Activated CD4-positive, alpha-beta memory T cell treated with anti-CD3 and anti-CD28 coated beads, Interleukin-2, amount 10 ng/mL, durations not matched to agents 7 days and 5 days (primary cell): ENCODE measurements at places on chromosomes 4 and X. TPM values are rescaled to one million over a fixed set of nuclear protein-coding genes. Genes with fewer than 3 reads are reported as not detected.

Gene USP17L11
- total RNA-seq: not detected

Gene GPRASP2
- 0.23 TPM for total RNA-seq

GRCh38 chrX:101507372-101507771 lies 22.1 kb downstream of the ARMCX4 start:
- DNase-seq: no peak

DNA sequence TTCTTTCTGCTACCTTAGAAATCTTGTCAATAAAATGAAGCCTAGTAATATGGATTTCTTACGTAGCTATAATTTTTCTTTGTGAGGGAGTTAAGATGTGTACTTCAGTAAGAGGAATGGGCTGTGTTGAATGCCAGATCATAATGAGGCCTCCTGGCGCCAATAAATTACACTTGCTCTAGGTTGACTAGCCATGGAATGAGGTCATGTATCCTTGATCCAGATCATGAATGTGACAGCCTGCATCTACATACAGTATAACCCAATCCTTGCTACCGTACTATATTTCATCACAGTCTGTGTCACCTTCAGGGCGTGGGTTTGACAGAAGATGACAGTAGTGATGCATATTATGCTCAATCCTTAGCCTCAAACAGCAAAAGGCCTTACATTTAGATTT lies 36.2 kb downstream of the NHS start:
- DNase-seq: no peak

DNA sequence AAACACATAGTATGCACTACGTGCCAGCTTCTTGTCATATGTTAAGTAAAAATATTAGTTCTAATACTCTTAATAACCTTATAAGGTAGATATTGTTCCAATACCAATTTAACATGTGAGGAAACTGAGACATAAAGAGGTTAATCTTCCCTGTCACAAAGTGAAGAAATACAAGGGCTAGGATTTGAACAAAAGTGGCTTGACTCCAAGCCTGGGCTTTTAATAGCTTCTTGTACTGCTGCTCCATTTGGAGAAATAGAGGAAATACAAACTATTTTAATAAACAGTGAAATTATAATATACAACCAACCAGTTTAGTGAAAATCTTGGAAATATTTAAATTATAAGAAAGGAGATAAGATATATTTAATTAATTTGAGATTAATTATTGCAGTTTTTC lies 33.2 kb downstream of the TLL1 start:
- DNase-seq: no peak

DNA sequence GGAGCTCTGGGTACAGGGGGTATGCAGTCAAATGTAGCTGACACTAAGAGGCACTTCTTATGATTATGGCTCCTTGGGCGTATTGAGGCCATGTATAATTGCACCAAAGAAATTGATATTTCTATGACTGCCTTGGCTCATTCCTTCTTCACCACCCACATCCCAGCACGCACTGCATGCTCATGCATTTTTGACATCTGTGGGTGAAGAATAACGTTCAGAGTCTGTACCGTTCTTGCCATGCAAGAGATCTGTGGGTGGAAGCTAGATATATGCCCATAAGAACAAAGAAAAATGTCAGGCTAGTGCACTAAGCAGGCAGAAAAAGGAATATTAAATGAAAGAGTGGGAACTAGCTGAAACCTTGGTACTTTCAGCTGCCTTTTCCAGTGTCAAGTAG lies 93.4 kb downstream of the EMCN start:
- DNase-seq: no peak

GRCh38 chr4:26048950-26049349 lies 134.9 kb downstream of the SMIM20 start:
- no peak for DNase-seq
